ENCODE measurements at places on chromosomes 13 and 19.
A peak's percentile ranks its signal among the peaks of the same experiment; 100 is the strongest.

DNA sequence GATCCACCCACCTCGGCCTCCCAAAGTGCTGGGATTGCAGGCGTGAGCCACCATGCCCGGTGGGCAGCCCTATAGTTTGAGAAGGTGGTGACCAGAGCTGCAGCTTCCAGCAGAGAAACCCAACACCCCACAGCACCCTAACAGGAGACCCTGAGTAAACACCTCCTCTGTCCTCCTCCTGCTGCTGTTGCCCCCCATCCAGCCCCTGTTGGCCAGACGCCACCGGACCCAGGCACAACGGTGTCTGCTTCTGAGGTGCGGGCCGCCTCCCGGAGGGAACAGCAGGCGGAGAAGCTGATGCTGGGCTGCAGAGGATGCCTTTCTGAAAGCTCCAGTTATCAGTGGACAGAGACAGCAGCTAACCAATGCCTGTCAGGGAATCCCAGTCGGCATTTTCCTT lies 175.5 kb downstream of the COL4A1 start:
- DNase-seq = no peak

DNA sequence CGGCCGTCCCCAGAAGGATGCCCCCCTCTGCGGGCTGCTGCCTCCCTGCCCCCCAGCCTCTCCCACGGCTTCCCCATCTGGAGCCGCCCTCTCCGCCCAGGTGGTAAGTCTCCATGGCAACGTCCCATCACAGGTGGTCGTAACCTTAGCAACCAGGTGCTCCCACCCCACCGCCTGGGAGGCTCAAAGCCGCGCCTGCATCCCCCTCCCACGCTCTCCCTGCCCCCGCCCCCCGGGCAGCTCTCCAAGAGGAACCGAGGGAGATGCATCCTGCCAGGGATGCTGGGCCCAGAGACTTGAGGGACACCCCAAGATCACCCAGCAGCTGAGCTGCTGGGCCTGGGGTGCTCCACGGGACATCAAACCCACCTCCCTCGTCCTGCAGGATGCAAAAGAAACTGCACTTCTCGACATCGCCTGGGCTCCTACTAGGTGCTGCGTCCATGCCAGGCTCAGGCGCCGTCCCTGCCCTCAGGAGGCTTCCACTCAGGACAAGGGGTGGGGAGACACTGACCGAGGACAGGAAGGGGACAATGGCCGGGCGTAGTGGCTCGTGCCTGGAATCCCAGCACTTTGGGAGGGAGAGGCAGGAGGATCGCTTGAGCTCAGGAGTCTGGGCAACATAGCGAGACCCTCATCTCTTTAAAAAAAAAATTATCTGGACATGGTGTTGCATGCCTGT lies 5.0 kb upstream of the LINGO3 start:
- no peak for DNase-seq

- no peak for DNase-seq
Observed at GRCh38 chr13:44293374-44293773, 80.2 kb upstream of the SERP2 start.

GRCh38 chr13:49082653-49083536 lies 107.2 kb downstream of the FNDC3A start:
- DNase-seq = no peak

GRCh38 chr13:47372751-47373150 lies 475.9 kb upstream of the HTR2A start:
- DNase-seq = no peak

- peak; percentile 88 for DNase-seq
Observed at GRCh38 chr19:17605761-17606589, 50.5 kb downstream of the COLGALT1 start.

GRCh38 chr13:22929381-22930126 lies 251.2 kb upstream of the SGCG start:
- no peak for DNase-seq

All from CD4-positive, alpha-beta T cell treated with Interleukin-1 beta for 1 hour (primary cell).